Lower lobe of right lung (tissue), 2 donors: ENCODE measurements at places on chromosomes 12 and 14. TPM values are rescaled to one million over a fixed set of nuclear protein-coding genes. Genes with fewer than 3 reads are reported as not detected.

The INHBE gene
- total RNA-seq: not detected

The AKAP6 gene
- 8.6 TPM for total RNA-seq

GRCh38 chr12:58509116-58509885 is 411.0 kb downstream of the LRIG3 start:
- H3K27me3 ChIP-seq: no peaks in the 10 kb centered on the region
- no peaks in the 10 kb centered on the region for H3K36me3 ChIP-seq
- no peak for DNase-seq
- H3K27ac ChIP-seq: no peak overlapping the region
- H3K4me3 ChIP-seq: no peak overlapping the region
- H3K4me1 ChIP-seq: no peaks in the 10 kb centered on the region

GRCh38 chr12:2226641-2227040 is 173.9 kb downstream of the CACNA1C start:
- H3K27ac ChIP-seq: no peak overlapping the region
- no peaks in the 10 kb centered on the region for H3K27me3 ChIP-seq
- no peaks in the 10 kb centered on the region for H3K4me1 ChIP-seq

GRCh38 chr12:75683220-75683619 is 171.8 kb upstream of the KRR1 start:
- no peak overlapping the region for H3K4me3 ChIP-seq
- H3K27ac ChIP-seq: no peak overlapping the region
- no peaks in the 10 kb centered on the region for H3K27me3 ChIP-seq

GRCh38 chr14:74324931-74325361 is 22.2 kb upstream of the ABCD4 start:
- H3K36me3 ChIP-seq: no peaks in the 10 kb centered on the region
- no peak for DNase-seq
- no peak overlapping the region for H3K4me3 ChIP-seq
- no peak overlapping the region for H3K27ac ChIP-seq
- no peaks in the 10 kb centered on the region for H3K4me1 ChIP-seq
- no peaks in the 10 kb centered on the region for H3K27me3 ChIP-seq

DNA sequence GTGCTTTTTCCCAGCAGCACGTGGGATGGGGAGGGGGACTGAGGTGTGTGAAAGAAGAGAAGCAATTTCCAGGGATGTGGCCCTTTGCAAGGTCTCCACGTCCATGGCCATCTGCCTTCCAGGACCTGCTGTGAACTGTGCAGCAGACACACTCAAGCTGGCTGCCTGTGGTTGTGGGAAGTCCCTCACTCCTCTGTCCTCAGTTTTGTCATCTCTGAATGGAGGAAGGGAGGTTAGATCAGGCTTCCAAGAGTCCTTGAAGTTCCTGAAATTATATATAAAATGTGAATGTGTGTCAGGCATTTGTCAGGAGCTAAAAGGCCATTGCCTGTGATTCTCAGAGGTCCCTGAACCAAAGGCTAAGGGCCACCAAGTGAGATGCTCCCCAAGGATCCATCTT is 328.2 kb downstream of the CACNA1C start:
- no peaks in the 10 kb centered on the region for H3K36me3 ChIP-seq
- DNase-seq: no peak
- peaks cover 34% of the 10 kb centered on the region for H3K4me1 ChIP-seq
- no peak overlapping the region for H3K27ac ChIP-seq
- H3K27me3 ChIP-seq: no peaks in the 10 kb centered on the region

DNA sequence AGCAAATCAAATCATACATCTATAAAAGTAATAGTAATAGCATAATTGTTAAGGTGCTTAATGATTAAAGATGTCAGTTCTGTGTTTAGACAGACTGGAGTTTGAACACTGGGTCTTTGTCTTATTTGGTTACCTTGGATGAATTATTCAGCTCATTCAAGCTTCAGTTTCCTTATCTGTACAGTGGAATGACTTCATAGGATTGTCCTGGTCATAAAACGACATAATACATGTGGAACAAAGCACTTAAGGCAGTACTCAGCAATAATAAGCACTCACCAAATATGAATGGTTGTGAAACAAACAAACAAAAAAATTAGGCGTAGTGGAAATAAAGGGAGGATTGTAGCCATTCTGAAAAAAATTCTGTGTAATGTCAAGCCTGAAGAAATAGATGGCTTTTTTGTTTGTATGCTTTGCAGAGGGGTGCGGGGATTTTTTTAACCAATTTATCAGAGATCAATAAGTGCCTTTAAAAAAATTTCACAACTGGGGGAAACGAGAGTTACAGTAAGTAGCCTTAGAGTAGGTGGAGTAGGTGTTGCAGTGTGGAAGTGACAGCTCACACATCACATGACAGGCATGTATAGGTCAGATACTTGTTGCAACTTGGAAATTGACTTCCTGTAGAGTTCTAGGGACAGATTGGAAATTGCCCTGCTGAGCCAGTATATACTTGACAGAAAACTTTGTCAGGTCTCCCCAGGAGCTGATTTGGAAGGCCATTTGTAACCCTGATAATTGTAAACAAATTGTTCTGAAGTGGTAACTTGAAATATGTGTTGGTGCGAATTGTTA is 157.7 kb downstream of the SLC15A5 start:
- H3K36me3 ChIP-seq: no peaks in the 10 kb centered on the region
- no peaks in the 10 kb centered on the region for H3K4me1 ChIP-seq
- H3K27ac ChIP-seq: no peak overlapping the region
- H3K4me3 ChIP-seq: no peak overlapping the region
- DNase-seq: no peak

DNA sequence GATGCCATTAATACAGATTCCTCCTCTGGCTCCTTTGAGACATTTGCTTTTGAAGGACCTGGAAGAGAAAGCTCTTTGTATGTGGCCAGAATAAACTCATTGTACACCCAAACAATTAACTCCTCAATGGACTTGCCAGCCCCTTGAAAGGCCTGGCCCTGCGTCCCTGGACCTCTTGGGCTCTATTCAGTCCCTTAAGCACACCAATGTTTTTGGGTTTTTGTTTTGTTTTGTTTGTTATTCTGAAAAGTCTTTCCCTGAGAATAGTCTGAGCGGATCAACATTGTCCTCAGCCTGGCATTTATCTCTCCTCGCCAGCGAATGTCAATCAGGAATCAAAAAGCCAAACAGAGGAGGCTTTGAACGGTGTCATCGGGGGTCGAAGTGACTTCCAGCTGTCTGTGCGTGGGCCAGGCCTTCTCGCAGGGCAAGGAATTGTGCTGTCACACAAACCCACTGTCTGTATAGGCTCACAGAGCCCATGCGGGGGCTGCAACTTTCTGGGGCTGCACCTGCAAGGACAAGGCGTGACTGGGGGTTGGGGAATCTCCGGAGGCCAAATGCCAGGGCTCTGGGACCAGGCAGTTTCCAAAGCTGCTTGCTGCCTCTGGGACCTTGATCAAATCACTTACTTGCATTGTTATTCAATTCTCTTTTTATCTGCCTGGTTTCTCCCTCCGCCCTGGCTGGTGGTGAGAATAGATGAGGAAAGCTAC is 108.3 kb downstream of the SMOC1 start:
- DNase-seq: no peak
- peaks cover 14% of the 10 kb centered on the region for H3K27me3 ChIP-seq
- H3K27ac ChIP-seq: no peak overlapping the region
